ENCODE measurements at places on chromosomes 12 and 14.
A peak's percentile ranks its signal among the peaks of the same experiment; 100 is the strongest.

- no peak for DNase-seq
Measured at GRCh38 chr14:87813686-87814085, 179.3 kb downstream of the GALC start.

DNA sequence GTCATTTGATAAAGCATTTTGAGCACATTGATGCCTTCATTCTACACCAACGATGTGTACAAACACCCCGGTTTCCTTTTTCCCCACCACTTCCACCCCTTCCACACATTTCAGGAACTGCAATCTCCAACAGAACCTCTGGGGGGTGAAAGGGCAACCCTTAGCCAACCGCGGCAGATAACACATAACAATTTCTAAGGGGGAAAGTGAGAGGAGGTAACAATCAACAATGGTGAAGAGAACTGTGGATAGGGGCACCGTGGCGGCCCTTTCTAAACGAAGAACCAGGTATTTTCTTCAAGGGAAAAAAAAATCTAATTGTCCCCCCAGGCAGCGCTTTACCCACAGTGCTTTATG, 1.1 kb downstream of the KITLG start:
- DNase-seq = peak; percentile 63

DNA sequence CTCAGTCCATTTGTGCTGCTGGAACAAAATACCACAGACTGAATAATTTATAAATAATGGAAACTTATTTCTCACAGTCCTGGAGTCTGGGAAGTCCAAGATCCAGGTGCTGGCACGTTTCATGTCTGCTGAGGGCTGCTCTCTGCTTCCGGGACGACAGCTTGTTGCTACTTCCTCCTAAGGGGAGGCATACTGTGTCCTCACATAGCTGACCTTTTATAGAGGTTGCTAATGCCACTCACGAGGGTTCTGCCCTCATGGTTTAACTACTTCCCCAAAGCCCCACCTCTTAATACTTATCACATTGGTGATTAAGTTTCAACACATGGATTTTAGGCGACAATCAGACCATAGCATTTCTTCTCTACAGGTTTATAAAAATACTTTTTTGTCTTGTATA, 411.1 kb downstream of the NRXN3 start:
- DNase-seq = no peak

DNA sequence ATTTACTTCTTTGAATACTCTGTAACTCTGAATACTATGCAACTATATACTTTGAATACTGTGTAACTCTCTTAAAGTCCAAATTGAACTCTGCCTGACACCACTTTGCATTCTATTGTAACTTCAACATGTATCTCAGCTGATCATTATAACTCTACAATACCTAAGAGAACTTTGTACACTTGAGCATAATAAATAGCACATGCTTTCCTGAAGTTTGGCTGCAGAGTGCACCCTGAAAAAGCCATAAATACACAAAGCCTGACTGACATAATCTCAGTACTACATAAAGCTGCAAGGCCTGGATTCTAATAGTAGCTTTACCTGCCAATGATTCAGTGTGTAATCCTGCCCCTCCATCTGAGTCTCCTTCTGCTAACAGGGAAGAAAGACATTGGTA, 21.3 kb upstream of the COX16 start:
- DNase-seq = no peak

GRCh38 chr12:5973461-5974115, 28.5 kb upstream of the ANO2 start:
- DNase-seq = no peak

GRCh38 chr14:104421401-104421821, 158.2 kb upstream of the C14orf180 start:
- no peak for DNase-seq

Measured in Caco-2 (cell line).